NCI-H748 treated with DMSO at 0.1 percent for 48 hours (cell line): ENCODE measurements at places on chromosomes 16 and 17.

GRCh38 chr16:55171241-55171640 lies 152.8 kb upstream of the IRX6 start:
- no peak for DNase-seq

DNA sequence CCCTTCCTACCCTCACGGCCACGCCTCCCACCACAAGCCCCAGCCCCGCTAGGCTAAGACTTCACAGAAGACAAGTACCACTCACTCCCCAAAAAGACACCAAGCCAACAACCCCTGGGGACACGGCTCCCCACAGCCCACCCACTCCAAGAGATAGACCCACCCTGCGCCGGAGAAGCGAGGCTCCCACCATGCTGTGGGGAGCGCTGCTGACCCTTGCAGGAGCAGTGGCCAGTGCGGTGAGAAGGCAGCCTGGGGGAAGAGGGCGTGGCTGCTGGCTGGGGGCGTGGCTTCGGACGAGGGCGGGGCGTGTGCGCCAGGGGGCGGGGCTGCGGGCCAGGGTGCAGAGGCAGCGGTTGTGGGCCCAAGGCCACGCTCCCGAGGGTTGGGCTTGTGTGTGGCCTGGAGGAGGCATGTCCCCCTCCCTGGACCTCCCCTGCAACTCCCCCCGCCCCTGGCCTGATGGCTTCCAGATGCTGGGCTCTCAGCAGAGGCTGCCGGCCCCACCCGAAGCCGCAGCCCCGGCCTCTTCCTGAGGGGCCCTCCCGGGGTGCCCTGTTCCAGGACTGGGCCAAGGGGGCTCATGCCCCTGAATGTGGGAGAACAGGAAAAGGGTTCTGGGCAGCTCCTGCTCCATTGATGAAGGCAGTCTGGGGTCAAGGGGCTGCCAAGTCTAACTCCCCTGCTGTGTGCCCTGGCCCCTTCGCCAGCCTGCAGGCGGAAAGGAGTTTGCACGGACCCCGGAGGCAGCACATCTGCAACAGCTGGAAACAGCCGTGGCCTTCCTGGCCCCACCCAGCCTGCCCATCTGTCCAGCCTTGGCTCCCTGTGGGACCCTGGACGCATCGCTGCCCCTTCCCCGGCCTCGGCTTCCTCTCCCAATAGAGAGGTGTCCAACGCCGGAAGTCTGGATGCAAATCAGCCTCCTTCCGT lies 9.1 kb downstream of the TFAP4 start:
- DNase-seq: no peak

DNA sequence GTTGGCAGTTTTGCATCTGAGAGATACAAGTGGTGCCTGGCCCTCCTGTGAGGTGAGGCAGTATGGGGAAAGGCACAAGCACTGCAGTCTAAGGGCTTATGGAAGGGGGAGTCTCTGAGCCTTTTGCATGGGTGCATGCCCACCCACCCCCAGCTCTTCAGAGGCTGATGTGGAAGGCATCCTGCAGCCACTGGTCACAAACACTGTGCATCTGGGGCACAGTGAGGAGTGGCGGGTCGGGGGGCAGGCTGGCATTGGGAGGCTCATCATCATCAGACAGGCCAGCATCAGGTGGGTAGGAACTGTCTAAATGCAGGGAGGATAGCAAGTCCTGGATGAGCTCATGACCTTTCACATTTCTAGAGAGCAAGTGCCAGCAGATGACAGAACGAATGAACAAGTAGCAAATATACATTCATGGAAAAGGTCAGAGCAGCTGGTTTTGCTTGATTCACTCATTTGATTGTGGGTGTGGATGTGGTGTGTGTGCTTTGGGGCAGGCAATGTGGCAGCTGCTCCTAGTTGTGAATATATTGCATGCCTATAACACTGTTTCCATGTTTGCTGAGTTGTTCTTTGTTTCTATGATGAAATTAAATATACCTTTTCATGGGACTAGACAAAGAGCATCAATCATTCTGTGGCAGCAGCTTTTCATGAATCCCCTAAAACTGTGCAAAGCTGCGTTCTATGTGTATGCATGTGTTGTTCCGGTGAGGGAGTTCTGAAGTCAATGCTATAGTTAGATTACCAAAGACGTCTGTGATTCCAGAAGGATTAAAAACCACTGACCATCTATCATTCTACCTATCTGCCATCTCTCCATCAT lies 29.2 kb downstream of the TRIM25 start:
- DNase-seq: peak; percentile 22

- DNase-seq: no peak
Measured at GRCh38 chr16:67884684-67885083, at the start of gene NRN1L. Gene NRN1L, plus strand, starts transcription at chr16:67884885. Its CDS starts 19 bp downstream, at chr16:67884904.

GRCh38 chr16:12332167-12332952 lies 355.8 kb downstream of the SNX29 start:
- no peak for DNase-seq

DNA sequence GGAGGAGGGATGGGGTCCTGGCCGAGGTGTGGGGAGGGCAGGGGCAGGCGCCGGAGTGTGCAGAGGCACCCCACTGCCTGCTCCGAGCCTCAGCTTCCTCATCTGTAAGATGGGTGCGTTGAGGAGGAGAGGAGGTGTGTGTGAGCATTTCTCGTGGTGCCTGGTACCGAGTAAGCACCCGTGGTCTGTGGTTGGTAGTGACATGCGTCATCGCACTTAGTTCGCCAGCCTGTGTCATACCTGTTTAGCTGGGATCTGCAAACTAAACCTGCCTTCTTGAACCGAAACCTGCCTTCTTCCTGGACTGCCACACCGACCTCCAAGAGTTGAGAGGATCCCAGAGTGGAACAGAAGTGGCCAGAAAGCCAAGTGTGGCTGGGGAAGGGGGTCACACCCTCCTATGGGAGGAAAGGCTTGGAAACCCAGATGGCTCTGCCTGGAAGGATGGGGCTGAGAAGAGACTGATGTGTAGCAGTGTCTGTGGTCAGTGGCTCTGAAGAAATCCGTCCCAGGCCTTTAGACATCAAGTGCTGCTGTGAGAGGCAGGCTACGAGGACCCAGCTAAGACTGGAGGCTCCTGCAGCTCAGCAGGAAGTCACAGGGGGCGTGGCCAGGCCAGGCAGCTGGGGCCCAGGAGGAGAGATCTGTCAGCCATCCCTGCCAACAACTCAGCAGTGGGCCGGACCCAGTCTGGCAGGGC lies 162.6 kb upstream of the PLCG2 start:
- DNase-seq: no peak

GRCh38 chr16:11585460-11586377 lies 1.0 kb downstream of the LITAF start:
- DNase-seq: no peak

DNA sequence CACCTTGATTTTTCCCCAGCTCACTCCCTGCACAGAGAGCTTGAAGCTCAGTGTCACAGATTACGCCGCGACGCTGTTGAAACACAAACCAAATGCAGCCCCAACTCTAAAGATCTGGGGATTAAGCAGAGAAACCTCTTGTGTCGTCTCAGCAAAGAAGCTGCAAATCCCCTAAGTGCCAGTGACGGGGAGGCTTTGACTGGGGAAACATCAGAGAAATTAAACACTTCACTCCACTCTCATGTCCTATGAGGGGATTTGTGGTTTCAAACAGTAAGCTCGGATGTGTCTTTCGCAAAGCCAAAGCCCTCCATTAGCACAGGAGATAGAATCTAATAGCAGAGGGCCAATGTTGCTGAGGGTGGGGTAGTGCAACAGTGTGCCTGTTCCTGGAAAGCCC lies 233.7 kb downstream of the HS3ST4 start:
- no peak for DNase-seq

- no peak for DNase-seq
Measured at GRCh38 chr17:38761612-38762011, 9.1 kb downstream of the PSMB3 start.

- DNase-seq: no peak
Measured at GRCh38 chr16:51880776-51881175, 666.2 kb downstream of the TOX3 start.

DNA sequence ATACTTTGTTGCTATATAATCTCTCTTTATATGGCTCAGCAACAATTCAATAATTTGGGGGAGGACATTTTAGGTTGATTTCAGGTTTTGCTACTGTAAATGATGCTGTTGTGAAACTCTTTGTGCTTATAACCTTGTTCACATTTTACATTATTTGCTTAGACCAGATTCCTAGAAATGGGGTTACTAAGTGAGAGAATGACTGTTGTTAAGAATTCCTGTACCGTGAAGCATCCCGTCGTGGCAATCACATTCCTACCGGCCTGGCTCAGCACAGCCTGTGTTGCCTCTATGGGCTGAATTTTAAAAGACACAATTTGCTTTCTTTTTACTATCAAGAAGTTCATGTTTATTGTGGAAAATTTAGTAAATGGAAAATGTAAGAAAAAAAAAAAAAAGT lies 31.4 kb downstream of the B9D1 start:
- no peak for DNase-seq

DNA sequence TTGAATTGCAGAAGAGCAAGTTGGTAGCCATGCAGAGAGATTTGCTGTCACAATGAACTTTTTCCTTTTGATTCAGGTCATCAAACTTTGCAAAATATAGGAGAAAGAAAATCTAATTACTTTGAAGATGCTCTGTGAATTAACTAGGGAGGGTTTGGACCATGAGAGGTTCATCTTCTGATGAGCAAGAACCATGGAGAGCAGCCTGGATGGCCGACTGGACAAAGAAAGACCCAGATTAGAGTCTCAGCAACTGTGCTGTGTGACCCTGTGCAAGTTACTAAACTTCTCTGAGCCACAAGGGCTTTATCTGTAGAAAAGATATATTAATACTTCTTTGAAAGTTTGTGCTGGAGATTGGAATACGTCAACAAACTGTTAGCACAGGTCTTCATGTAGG lies 122.6 kb upstream of the ADAMTS18 start:
- no peak for DNase-seq

- no peak for DNase-seq
Measured at GRCh38 chr16:4803401-4803844, 990 bp upstream of the ROGDI start.

GRCh38 chr17:49739641-49740271 lies 24.2 kb downstream of the FAM117A start:
- DNase-seq: peak; percentile 50

GRCh38 chr17:15078570-15078969 lies 186.6 kb downstream of the PMP22 start:
- DNase-seq: no peak
